ENCODE measurements at places on chromosomes 5 and 9.
A peak's percentile ranks its signal among the peaks of the same experiment; 100 is the strongest.

GRCh38 chr5:122076050-122076461 is 2.0 kb downstream of the LOX start:
- no peak for DNase-seq

DNA sequence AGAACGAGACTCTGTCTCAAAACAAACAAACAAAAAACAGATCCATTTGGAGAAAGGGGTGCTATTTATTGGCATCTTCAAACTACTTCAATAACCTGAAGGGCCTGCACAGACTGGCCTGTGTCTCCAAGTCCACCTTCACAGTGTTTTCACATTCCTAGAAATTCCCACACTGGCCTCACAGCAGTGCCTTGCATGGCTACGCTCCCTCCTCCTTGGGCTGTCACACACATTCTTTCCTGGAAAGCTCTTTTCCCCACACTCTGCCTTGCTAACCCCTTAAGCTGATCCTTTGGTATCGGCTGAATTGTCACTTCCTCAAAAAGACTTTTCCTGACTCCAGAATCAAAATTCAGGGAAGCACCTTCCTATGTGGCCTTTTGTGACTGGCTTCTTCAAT is 19.8 kb downstream of the FAM151B start:
- no peak for DNase-seq

GRCh38 chr5:74684900-74685851 is at the start of gene HEXB:
TSS of gene HEXB (plus strand) at chr5:74685233. CDS start at chr5:74685261, 28 bp downstream.
- DNase-seq = peak; percentile 96

GRCh38 chr5:1895739-1896420 is 13.2 kb upstream of the IRX4 start:
- DNase-seq = no peak

GRCh38 chr9:114238472-114238871 is 83.1 kb downstream of the COL27A1 start:
- DNase-seq = peak; percentile 69

GRCh38 chr5:82364497-82364896 is 86.3 kb upstream of the RPS23 start:
- no peak for DNase-seq

DNA sequence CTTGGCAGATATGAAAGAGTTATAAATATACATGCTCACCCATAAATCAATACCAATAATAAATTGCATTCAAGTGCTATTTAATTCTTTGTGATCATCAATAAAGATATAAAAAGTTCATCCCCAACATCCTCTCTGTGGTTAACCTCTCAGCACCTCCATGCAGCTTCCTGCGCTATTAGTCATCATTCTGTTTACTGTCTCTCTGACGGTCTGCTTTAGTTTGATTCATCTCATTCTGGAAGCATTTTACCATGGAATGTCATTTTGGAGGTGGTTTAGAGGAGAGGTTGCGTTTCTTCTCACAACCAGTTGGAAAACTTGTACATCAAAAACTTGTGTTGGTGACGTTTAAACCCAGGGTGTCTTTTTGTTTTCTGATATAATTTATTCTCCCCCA is 486.6 kb downstream of the BRINP1 start:
- no peak for DNase-seq

GRCh38 chr5:1140818-1141189 is 28.9 kb upstream of the SLC12A7 start:
- DNase-seq = no peak

DNA sequence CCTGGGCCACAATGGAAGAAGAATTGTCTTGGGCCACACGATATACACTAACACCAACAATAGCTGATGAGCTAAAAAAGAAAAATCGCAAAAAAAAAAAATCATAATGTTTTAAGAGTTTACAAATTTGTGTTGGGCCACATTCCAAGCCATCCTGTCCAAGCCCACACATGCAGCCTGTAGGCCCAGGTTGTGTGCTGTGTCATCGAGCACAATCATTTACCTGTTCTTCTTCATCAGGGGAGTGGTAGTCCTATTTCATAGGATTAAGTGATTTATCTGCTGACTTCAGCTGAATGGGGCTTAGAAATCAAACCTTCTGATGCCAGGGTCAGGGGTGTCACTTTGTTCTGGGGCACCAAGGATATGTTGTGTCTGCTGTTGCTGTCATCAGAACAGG is 44.6 kb upstream of the ELL2 start:
- DNase-seq = no peak

DNA sequence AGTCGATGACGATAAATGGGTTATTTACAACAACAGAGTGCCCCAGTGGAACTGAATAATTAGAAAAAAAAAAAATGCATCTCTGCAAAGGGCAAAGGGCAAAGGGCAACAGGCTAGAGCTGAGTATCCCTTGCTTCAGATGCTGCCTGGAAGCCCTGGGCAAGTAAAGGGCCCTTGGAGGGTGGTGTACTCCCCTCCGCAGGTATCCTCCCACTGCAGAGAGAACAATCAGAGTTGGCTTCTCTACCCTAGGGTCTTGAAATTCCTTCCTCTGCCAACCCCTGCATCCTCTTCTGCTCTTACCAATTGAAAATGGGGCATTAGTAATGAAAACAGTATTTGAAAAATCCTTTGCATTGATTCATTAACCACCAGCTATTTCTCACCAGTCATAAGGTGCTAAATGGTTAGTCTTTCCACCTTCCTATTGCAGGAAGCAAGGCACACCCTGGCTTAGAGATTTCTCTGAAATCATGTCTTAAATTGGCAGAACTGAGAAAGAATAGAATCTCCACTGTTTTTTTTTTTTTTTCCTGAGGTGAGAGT is 122.6 kb downstream of the SEMA6A start:
- DNase-seq = no peak

- no peak for DNase-seq
Observed at GRCh38 chr5:51657340-51658240, 274.3 kb downstream of the ISL1 start.
